Pons (tissue), 1 donor: ENCODE measurements at places on chromosomes 13 and 19.
A peak's percentile ranks its signal among the peaks of the same experiment; 100 is the strongest.

DNA sequence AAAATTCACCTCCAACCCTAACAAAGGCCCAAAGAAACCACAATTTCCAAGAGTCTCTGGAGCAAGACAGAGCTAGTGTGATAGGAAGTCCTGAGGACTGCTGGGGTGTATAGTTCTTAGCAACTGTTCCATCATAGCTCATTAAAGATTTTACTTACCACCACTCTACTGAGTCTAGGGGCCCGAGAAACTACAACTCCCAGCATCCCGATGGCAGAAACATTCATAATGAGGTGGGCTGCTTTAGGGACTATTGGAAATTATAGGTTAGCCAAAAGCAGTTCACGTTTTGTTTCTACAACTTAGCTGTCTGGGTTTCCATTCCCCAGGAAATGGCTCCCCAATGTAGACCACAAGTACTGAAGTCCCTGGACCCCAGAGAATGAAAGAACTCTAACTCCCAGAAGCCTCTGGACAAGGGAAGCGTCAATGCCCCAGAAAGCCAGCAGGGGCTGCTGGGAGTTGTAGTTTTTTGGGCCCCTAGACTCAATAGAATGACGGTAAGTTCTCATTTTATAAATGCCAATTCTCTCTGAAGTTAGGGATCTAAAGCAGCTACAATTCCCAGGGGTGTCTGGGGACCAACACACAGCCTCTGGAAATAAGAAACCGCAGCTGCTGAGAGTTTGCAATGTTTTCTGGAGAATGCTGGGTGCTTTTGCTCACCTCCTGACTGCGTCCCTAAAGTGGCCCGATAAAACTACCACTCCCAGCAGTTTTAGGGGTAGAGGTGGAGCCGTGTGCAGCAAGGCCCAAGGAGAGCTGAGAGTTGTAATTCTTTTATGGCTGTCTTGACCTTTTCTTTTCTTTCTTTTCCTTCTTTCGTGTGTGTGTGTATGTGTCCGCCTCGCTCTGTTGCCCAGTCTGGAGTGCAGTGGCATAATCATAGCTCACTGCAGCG is 11.1 kb downstream of the FTL start:
- DNase-seq = no peak

GRCh38 chr19:5958074-5958850 is 19.7 kb downstream of the RANBP3 start:
- DNase-seq = no peak

- DNase-seq = no peak
Measured at GRCh38 chr19:39423258-39424086, 11.0 kb downstream of the PLEKHG2 start.

DNA sequence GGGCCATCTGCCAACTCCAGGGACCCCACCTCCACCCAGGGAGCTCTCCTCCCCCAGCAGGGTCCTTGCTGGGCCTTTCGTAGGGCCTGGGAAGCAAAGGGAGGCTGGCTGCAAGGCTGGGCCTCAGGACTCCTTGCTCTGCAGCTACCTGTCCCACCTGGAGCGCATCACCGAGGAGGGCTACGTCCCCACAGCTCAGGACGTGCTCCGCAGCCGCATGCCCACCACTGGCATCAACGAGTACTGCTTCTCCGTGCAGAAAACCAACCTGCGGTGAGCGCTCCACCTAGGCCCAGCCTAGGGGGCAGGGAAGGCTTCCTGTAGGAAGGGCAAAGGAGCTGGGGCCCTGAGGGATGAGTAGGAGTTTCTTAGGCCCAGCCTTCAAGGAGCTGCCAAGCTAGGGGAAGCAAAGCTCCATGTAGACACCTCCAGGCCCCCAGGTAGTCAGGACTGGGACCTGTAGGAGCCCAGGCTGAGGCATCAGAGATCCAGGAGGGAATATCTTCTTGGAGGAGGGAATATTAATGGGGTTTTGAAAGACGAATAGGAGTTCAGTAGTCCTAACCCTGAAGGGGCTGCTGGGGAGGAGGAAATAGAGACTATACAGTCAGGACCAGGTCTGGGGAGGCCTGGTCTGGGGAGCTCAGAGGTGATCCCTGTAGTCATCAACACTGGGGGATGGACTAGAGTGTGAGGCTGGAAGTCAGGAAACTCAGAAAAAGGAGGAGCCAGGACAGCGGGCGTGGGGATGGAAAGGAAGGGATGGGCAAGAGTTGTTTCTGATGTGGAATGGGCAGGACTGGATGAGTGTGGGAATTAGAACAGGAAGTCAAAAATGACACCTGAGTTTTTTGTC is 16.0 kb downstream of the GNA15 start:
- DNase-seq = no peak

DNA sequence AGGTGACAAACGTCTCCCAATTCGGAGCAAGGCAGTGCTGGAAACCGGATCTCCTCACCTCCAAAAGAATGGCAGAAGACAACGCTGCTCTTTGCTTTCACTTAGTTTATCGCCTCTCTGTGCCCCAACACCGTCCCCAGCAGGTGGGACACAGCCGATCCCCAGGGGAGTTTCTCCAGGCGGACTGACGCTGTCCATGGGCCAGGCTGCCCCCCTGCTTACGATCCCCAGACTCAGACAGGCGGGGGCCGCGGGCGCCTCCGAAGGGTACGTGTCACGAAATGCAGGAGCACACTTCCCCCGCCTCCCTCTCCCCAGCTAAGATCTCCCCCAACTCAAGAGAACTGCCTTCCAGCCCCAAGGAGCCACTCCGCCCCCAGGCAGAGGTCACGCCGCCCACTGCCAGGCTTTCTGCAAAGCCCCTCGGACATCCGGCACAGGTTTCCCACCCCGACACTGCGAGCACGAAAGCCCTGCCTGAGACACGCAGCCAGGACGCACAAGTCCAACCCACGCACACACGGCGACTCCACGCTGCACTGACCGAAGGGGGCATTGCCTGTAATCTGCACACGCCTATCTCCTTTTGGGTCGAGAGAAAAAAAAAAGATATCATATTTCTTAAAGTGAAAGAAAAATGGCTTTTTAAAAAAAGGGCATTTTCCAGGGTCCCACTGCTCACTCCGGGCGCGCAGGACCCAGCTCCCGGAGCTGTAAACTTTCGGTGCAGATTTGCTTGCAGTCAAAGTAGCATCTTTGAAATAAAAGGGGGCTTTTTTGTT is 2.0 kb downstream of the SPRY2 start:
- DNase-seq = peak; percentile 82

GRCh38 chr19:10701955-10702525 is 801 bp downstream of the QTRT1 start:
- no peak for DNase-seq

GRCh38 chr13:23372264-23372906 is 61.1 kb downstream of the SACS start:
- no peak for DNase-seq

GRCh38 chr13:44908266-44908665 is 81.0 kb downstream of the NUFIP1 start:
- no peak for DNase-seq

- DNase-seq = no peak
Measured at GRCh38 chr13:40558656-40559055, 107.8 kb downstream of the FOXO1 start.

GRCh38 chr13:112873851-112874750 is 94.9 kb upstream of the MCF2L start:
- peak; percentile 80 for DNase-seq

- no peak for DNase-seq
Measured at GRCh38 chr13:100596516-100596915, 7.9 kb upstream of the GGACT start.

DNA sequence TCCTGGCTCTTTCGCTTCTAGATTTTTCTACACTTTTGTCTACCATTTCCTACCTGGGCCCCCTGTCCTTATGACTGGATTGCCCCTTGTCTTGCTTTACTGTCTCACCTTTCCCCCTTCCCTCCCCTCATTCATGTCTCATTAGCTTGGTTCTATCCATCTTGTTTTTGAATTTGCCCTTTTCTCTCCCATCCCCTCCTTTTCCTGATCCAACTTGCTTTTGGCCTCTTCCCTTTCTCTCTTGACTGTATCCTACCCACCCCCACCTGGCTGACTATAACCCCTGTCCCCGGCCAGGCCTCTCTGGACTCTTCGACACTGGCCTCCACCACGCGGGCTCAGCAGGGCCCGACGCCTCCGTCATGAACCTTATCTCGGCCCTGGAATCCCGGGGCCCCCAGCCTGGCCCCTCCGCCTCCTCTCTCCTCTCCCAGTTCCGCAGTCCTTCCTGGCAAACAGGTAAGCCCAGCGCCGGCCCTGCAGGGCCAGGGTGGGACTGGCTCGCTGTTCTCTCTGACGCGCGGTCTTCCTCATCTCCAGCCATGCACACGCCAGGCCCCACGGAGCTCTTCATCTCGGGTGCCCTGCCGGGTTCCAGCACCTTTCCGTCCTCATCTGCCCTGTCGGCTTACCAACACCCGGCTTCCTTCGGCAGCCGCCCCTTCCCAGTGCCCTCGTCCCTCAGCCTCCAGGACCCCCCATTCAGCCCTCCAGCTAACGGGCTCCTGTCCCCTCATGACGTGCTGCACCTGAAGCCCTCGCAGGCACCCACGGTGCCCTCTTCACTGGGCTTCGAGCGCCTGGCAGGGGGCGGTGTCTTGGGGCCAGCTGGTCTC is 3.4 kb downstream of the PRR12 start:
- DNase-seq = no peak

DNA sequence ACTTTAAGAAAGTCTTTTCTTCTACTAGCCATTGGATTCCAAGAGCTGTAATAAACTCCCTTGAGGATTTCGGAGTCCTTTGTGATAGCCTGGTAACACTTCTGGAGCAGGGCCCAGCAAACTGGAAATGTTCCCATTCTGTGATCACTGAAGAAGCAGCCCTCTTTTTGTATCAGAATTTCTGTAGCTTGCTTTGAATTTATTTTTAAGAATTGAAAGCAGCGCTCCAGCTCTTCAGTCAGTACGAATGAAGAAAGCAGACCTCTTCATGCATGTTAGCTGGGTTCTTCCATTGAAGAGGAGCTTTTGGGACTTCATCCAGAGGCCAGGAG is 141.5 kb downstream of the AKAP11 start:
- DNase-seq = no peak

DNA sequence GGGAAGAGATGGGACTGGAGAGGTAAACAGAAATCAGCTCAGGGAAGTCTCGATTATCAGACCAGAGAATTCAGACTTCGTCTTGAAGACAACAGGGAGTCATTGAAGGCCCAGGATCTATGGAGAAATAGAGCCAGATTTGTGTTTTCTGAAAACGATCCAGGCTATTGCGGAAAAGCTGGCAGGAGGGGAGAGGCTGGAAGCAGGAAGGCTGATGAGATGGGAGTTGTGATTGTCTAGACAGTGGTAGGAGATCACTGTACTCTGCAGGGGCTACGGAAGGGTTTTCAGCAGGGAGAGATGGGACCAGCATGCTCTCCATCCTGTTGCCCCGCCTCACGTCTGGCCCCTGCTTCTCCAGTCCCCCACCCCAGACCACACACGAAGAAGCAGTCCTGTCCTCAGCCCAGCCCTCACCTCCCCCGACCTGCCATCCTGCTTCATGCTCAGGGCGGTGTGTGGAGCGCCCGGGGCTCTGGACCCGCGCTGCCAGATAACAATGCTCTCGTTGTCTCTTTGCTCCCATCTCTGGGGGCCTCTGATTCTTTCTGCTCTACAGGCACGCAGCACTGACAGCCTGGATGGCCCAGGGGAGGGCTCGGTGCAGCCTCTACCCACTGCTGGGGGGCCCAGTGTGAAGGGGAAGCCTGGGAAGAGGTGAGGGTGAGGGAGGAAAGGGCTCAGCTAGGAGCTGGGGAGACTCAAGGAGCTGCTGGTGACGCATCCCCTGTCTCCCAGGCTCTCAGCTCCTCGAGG is 1.9 kb downstream of the ARHGAP33 start:
- DNase-seq = peak; percentile 76
